ENCODE measurements at places on chromosomes 4 and X.

DNA sequence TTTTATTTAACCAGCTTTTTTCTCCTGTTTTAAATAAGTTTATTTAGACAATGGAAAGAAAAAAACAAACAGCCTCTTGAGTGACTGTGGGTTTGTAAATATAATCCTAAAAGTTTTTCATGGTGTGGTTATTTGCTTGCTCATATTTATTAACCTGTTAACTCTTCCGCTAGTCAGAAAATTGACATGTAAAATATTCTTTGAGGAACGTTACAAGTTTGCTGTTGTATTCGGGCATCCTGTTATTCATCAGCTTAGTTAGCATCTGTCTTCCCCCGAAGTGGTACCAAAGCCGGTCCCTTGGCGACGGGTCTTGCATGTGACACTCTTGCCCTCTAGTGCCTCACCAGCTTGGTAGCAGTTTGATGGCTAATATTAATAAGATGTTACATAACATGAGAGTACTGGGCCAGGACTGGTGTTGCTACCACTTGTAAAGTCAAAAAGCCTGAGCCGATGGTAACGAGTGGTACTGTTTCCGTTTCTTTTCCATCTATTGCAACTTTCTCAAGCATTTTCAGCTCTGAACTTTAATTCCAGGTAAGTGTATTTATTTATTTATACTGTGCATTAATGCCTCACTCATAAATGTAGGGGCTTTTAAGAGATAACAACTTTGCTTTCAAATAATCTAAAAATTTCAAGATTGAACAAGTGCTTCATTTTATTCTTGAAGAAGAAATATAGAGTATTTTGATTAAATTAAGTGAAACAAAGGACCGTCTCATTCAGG is at the start of gene NDST3:
TSS of gene NDST3 (plus strand) at position 434 of the 733 bp plus-strand sequence. CDS start 19,425 bp downstream, outside the sequence.
- peak; percentile 91 for DNase-seq

GRCh38 chr4:8704632-8705031 is 112.1 kb downstream of the CPZ start:
- no peak for DNase-seq

DNA sequence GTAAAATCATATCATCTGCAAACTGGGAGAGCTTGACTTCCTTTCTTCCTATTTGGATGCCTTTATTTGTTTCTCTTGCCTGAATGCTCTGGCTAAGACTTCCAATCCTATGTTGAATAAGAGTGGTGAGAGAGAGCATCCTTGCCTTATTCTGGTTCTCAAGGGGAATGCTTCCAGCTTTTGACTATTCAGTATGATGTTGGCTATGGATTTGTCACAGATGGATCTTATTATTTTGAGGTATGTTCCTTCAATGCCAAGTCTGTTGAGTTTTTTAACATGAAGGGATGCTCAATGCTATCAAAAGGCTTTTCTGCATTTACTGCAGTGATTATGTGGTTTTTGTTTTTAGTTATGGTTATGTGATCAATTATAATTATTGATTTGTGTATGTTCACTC is 2144.6 kb upstream of the TENM3 start:
- DNase-seq = no peak

DNA sequence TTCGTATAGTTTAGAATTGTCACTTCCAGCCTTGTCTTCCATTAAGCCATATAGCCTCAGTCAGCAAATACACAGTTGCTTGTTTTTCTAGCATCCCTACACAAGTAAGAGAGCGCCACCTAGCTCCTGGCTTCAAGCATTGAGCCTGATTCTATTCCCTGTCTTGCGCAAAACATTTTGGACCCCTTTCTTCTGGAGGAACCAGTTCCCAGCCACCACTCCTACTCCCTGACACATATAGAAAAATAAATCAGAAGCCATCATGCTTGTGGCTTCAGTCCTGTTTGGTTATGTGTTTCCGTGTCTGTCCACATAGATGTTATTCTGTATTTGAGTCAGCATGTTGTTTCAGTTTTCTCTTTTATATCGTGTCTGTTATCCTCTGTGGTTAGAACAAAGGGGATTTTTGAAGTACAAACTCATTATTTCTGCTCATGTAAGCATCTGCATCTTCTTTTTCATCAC is 59.9 kb downstream of the GK start:
- peak; percentile 84 for DNase-seq

- no peak for DNase-seq
Observed at GRCh38 chrX:7852166-7852565, 9.2 kb downstream of the VCX start.

Data from DMS53 (cell line).